Effector CD8-positive, alpha-beta T cell (primary cell): ENCODE measurements at places on chromosomes 5 and 9.

DNA sequence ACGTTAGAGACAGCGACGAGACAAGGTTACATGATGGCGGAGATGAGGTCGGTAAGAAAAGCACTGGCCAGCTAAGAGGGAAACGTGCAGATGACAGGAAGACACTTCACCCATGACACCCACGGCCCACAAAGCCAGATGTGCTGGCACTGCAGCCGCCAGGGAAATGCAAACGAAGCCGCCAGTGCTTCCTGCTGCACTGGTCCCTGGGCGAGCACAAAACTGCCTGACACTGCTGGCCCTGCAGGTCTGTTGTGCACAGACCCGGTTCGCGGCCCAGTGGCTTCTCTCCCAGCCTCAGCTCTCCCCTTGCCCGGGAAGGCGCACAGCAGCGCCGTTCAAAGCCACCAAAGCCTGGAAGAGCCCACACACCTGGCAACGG, 20.3 kb downstream of the QSOX2 start:
- DNase-seq = no peak

- no peak for DNase-seq
Observed at GRCh38 chr5:145830594-145830993, 4.5 kb downstream of the PRELID2 start.

DNA sequence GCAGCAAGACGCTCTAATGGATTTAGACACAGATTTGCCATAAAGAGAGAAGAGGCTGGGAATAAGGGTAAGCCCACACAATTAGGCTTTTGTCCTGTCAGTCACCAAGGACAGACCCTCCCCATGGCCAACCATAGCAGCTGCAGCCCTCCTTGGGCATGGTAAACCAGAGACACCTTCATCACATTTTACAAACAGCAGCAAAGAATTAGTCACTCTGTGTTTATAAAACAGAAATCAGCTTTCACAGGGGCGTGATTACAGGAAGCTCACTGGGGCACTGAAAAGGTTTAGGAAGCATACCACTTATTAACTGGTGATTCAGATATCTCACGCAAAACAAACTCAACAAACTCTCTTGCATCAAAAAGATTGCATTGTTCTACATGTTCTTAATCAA, 37.3 kb upstream of the ZNF622 start:
- no peak for DNase-seq

- no peak for DNase-seq
Observed at GRCh38 chr9:137974746-137975526, 97.4 kb downstream of the CACNA1B start.

- DNase-seq = no peak
Observed at GRCh38 chr5:137613554-137614265, 114.6 kb upstream of the SPOCK1 start.

DNA sequence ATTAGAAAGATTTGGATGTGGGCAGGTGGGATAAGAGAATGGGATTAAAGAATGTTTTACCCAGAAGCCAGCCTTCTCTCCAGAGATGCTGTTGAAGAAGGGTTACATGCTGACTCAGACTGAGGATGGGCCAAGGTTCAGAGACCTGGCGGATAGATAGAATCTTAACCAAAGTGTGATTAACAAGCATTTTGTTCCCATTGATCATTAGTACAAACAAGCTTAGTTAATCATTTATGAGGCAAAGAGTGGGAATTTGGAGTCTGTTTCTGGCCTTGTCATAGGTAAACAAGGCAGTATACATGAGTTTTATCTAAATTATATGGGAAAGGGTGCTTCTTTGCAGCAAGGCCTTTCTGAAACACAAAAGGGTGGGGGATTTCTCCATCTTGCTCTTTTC, 20.8 kb upstream of the DTWD2 start:
- DNase-seq = no peak

DNA sequence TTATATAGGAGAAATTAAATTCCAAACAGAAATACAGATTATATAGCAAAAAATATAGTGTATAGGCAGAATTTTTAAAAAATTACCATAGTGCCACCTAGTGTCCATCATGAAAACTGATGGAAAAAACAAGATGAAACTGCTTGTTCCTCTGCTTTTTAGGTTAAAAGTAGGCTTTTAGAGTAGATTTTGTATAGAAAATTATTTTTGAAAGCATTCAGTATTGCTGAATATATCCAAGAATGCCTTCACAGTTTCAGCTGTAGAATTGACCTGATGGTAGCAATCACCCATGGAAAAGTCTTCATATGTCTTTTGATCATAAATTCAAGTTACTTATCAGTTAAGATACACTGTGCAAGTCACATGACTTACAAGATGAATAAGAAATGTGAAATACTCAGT, 19.7 kb downstream of the RIOK2 start:
- no peak for DNase-seq

GRCh38 chr5:91272858-91273257, 110.3 kb downstream of the ARRDC3 start:
- no peak for DNase-seq

DNA sequence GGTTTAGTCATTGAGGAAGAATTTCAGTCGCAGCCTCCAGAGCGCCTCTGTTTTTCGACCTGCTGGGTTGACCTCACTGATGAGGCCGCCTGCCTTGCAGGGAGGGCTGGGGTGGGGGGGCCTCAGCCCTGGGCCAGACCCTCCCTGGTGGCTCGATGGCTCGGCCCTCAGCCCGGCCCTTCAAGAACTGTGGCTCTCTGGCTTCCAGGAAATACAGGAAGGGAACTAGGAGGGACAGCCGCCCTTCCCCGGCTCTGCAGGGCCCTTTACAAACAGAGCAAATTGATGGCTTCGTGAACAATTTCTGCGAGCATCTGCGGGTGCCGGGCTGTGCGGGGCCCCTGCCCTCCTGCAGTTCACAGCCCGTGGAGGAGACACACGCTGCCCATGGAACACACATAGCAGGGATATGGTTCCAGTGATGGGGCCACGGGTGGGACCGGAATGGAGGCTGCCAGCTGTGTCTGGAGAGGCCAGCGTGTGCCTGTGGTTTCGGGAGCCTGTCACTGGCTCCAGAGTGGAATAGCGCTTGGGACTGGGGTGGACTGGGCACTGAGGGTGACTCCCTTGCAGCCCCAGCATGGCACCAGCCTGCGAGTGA, 39.6 kb downstream of the COL5A1 start:
- DNase-seq = no peak

DNA sequence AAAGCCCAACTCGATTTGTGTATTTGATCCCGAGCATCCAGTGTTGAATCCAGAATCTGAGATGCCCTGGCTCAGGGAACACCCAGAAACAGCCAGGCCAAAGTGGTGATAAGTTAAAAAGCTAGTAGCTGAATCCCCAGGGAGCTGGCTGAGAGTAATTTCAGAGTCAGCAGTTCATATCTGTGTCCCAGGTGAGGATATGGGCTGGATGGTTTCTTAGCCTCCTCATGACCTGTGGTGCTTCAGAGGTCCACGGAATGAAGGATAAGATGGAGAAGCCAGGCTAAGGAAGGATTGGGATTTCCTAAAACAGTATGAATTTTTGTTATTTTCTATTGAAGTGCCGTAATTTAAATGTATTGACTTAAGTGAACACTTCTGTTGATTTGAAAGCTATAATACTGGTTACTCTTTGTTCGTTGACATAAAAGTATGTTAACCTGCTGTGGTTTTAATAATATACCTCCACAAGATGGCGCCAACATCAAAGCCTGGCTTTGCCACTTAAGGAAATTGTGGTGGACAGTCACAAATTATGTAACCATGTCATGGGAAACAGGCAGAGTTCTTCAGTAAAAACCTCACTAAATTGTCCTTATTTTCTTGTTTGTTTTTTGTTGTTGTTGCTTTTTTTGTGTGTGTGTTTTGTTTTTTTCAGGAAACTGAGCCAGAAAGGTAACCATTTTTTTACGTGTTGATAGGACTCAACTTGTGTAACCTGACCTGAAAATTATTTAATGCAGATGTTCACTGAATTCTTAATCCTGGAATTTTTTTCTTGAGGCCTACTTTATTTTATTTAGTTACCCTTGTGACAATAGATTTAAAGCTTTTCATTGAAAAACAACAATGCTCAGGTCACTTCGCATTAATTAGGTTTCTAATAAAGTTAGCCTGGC, 11.4 kb downstream of the MTAP start:
- peak; percentile 12 for DNase-seq

DNA sequence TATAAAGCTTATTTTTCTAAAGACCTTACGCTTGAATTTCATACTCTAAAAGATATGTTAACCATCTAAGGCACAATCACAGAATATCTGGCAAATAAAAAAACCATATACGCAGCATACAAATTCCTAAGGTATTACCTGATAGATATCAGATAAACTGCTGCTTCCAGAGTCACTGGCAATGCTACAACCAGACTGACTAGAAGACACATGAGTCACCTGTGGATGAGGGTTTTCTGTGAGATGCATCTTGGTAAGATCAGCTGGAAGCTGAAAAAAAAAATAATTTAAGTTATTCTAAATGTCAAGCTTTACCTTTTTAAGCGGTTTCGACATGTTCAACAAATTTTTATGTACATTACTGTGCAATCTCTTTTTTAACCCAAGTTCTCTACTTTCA, 113.8 kb downstream of the RAPGEF6 start:
- no peak for DNase-seq

- DNase-seq = no peak
Observed at GRCh38 chr5:134459010-134459403, 47.3 kb upstream of the CDKN2AIPNL start.

DNA sequence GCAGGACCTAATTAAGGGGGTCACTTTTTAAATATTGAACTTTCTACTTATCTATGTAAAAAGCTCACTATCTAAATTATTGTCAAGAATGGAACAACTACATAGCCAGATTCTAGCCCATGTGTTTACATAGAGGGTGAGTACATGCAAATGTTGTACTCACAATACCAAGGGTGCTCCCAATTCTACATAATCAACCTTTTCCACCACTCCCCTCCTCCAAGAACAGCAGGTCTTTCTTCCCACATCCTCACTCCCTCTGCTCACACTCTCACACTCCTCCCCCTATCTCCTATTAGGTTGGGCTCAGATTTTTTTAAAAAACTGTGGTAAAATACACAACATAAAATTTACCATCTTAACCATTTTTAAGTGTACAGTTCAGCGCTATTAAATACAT, 325.4 kb downstream of the ARL15 start:
- DNase-seq = no peak

DNA sequence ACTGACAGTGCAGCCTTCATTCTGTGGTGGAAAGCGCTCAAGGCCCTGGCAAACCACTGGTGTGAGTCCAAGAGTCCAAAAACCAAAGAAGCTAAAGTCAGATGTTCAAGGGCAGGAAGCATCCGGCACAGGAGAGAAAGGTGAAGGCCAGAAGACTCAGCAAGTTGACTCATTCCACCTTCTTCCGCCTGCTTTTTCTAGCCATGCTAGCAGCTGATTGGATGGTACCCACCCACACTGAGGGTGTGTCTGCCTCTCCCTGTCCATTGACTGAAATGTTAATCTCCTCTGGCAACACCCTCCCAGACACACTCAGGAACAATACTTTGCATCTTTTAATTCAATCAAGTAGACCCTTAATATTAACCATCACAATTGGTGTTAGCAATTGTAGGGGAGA, 296.1 kb downstream of the NDUFS4 start:
- no peak for DNase-seq

GRCh38 chr9:127527560-127528268, 76.4 kb downstream of the LRSAM1 start:
- no peak for DNase-seq

- DNase-seq = no peak
Observed at GRCh38 chr5:159198063-159199036, 11.0 kb downstream of the RNF145 start.

DNA sequence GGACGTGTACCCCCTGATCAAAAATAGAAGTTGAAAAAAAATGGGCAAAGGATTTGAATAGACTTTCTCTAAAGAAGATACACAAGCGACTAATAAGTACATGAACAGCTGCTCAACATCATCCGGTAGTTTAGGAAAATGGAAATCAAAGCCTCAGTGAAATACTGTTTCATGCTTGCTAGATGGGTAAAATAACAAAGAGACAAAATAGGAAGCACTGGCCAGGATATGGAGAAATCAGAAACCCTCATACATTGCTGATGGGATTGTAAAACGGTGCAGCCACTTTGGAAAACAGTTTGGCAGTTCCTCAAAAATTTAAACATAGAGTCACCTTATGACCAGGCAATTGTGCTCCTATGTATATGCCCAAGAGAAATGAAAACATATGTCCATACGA, 65.0 kb upstream of the SUB1 start:
- no peak for DNase-seq

- DNase-seq = peak; percentile 68
Observed at GRCh38 chr5:111530298-111530740, 18.0 kb upstream of the STARD4 start.

GRCh38 chr9:131396626-131397025, 2.7 kb downstream of the PRRC2B start:
- no peak for DNase-seq

DNA sequence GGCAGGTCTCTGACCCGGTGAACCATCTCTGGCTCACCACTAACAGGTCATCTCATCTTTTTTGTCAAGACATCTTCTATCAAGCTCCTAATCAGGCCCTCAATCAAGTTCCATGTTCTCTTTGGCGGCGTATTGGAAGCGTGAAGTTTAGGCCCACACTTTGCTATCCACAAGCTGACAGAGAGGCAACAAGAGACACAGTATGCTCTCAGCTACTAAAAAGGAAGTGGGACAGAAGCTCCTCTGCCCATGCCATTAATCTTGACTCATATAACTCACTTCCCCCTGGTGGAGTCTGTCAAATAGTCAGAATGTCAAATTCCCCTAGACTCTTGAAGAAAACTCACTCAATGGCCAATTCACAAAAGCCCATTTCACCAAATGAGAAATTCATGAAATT, 77.6 kb upstream of the TMC1 start:
- no peak for DNase-seq

DNA sequence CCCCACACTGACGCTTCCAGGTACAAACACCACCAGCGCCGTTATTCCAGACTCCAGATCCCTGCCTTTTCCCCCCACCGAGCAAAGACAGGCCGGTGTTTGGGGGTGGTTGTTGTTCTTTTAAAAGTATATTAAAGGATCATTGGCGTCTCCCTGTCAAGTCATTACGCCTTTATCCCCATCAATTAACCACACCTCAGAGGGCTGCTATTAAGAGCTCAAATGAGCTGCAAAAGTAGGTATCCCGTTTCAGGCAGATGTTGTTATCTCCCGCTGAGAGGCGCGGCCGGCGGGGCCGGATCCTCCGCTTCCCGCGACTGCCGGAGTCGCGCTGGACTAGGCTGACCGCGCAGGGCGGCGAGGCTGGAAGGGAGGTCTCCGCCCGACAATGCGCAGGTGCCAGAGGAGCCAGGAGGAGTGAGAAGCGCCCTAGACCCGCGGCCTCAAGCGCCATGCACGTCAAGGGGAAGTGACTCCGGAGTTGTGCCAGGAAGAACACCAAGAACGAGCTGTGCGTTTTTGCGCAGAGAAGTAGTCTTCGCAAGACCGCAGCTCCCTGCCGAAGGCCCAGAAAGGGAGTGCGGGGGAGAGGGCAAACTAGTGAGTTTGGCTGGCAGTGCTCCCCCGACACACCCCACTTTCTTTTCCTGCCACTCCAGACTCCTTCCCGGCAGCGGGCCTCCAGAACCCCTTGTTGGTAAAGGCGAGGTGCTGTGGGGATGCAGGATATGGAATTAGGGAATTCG, 8.2 kb downstream of the NR2F1-AS1 start:
- DNase-seq = no peak
